ENCODE measurements at places on chromosomes 5 and 9. TPM values are rescaled to one million over a fixed set of nuclear protein-coding genes. Genes with fewer than 3 reads are reported as not detected.

GRCh38 chr5:162248107-162248713 lies 180.6 kb downstream of the GABRG2 start:
- no peak for DNase-seq

The IL5 gene
- total RNA-seq, result not detected

DNA sequence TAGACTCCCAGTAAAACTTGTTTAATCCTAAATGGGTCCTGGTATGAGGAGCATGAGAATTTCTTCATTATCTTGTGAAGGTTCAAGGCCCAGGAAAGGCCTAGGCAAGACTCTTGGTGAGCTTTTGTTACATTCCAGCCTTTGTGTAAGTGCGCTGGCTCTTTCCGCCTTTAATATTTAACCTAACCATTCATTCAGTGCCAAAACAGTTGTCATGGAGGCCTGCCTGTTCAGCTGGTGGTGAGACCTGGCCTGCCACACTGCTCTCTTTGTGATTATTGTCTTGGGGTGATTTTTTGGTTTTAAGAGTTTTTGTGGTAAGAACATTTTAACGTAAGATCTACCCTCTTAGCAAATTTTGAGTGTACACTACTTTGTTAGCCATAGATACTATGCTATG lies 127.5 kb upstream of the WWC1 start:
- no peak for DNase-seq

The PCDHGA7 gene
- total RNA-seq, result 1.5 TPM

The SLC1A3 gene
- 0.44 TPM for total RNA-seq

The SLC34A1 gene
- not detected for total RNA-seq

- DNase-seq, result no peak
Measured at GRCh38 chr9:69199769-69200470, 25.8 kb downstream of the TJP2 start.

DNA sequence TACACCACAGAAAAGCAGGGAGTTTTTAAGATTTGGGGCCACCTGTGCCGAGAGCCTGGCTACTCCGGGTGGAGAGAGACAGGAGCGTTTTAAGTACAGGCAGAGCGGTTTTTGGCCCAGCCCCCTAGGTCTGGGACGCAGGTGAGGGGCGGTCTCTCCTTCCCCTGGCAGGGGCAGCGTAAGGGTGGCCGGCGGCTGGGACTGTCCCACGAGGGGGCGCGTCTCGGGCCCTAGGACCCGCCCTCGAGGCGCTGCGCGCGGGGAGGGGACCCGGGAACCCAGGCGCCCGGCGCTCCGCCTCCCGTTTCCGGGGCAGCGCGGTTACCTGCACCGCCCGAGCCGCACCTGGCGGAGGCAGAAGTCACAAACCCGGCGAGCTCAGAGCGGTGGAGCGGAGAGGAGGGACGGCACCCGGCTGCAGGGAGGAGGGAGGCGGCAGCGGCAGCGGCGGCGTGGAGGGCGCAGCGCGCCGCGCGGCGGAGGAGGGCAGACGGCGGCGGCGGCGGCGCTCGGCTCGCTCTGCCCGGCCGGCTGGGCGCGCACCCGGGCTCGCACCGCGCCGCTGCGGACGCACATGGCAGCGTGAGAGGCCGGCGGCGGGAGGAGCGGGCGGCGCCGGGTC lies at the start of gene WWC1:
TSS of gene WWC1 (plus strand) at position 304 of the 622 bp plus-strand sequence. CDS start 508 bp downstream, outside the sequence.
- DNase-seq, result no peak

- peak; percentile 52 for DNase-seq
Measured at GRCh38 chr5:134649163-134649835, 714 bp downstream of the SEC24A start.

- no peak for DNase-seq
Measured at GRCh38 chr5:132099076-132099748, 25.6 kb downstream of the CSF2 start.

The IFNK gene
- total RNA-seq, result not detected

- no peak for DNase-seq
Measured at GRCh38 chr5:72372331-72372730, 52.2 kb downstream of the PTCD2 start.

DNA sequence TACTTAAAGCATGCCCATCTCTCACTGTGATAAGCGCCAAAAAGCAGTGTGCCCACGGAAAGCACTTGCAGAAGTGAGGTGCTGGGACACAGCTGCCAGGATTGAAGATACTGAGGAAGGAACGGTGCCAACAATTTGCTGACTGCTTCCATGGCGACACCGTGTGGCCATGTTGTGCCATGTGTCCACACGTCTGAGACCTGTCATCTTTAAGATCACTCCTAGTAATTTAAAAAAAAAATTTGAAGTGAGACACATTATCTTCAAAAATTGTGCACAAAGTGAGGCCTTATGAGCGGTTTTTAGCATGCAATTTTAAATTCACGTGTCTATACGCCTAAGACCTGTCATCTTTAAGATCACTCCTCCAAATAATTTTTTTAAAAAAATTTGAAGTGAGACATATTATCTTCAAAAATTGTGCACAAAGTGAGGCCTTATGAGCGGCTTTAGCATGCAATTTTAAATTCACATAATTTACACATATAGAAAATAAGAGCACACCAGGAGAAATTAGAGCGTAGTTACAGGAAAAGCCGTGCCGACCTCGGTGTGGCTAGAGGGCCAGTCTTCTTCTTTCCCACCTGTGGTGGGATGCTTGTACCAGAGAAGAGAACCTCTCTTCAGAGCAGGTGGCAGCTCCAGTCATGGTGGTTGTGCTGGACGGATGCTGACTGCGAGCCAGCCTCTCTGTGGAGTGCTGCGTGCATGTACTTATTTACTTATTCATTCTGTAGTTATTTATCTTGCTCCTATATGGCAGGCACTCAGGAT lies 21.4 kb upstream of the FLT4 start:
- DNase-seq, result peak; percentile 78

The KIF12 gene
- total RNA-seq, result 0.97 TPM

GRCh38 chr9:23743036-23743435 lies 83.0 kb downstream of the ELAVL2 start:
- DNase-seq, result no peak

GRCh38 chr5:104915226-104915625 lies 1352.6 kb upstream of the NUDT12 start:
- no peak for DNase-seq

The TMEM252 gene
- not detected for total RNA-seq

GRCh38 chr5:43192558-43193180 lies 644 bp downstream of the NIM1K start:
- DNase-seq, result no peak

- DNase-seq, result no peak
Measured at GRCh38 chr5:107607671-107608345, 62.9 kb downstream of the EFNA5 start.

- no peak for DNase-seq
Measured at GRCh38 chr5:155631116-155631515, 617.6 kb downstream of the KIF4B start.

- DNase-seq, result no peak
Measured at GRCh38 chr5:72788866-72789505, 27.5 kb upstream of the TNPO1 start.

The PCDHB5 gene
- total RNA-seq, result 0.28 TPM

- peak; percentile 64 for DNase-seq
Measured at GRCh38 chr5:154179846-154180710, 10.5 kb upstream of the GALNT10 start.

GRCh38 chr5:167485061-167485774 lies 806.2 kb upstream of the WWC1 start:
- no peak for DNase-seq

DNA sequence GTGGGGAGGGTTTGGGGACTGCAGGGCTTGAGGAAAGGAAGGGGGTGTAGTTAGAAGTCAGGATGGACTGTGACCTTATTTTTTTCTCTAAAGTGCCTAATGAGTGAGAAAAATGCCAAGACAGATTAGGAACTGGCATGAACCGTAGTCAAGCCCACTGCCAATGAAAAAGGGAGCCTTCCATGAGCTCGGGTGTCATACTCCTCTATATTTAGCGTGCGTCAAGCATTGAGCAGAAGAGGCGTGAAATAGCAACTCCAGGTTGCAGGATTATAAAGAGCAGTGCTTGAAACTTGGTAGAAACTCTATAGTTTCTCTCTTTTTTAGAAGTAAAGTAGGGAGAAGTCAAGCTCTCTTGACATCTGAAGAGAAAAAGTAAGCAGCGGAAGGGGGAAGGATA lies 1.8 kb downstream of the SGCD start:
- no peak for DNase-seq

- no peak for DNase-seq
Measured at GRCh38 chr5:135609981-135610380, 31.2 kb upstream of the CXCL14 start.

DNA sequence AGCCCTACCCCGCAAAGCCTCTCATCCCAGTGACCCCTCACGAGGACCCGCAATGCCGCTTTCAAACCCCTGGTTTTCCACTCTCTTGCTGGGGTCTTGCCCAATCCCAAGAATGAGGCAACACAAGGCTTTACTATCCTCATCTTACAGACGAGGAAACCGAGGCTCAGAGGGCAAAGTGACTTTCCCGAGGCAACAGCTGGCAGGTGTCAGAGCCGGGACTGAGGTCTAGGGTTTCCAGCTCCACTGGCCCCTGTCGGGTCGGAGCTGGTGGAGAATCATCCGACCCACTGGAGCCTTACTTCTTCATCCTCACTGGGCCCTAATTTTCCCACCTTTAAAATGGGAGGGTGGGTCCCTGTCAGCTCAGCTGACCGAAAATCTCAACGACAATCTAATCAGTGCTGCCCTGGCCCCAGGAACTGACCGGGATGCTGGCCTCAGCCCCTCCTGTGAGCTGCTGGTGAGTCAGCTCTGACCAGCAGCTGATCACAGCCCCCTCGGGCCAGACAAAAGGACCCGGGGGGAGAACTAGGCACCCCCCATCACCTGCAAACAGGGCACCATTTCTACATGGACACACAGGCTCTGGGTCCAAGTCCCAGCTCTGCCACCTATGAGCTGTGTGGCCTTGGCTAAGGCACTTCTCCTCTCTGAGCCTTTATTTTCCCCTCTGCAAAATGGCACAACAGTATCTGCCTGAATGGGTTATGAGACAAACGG lies 72.7 kb upstream of the STXBP1 start:
- peak; percentile 49 for DNase-seq

DNA sequence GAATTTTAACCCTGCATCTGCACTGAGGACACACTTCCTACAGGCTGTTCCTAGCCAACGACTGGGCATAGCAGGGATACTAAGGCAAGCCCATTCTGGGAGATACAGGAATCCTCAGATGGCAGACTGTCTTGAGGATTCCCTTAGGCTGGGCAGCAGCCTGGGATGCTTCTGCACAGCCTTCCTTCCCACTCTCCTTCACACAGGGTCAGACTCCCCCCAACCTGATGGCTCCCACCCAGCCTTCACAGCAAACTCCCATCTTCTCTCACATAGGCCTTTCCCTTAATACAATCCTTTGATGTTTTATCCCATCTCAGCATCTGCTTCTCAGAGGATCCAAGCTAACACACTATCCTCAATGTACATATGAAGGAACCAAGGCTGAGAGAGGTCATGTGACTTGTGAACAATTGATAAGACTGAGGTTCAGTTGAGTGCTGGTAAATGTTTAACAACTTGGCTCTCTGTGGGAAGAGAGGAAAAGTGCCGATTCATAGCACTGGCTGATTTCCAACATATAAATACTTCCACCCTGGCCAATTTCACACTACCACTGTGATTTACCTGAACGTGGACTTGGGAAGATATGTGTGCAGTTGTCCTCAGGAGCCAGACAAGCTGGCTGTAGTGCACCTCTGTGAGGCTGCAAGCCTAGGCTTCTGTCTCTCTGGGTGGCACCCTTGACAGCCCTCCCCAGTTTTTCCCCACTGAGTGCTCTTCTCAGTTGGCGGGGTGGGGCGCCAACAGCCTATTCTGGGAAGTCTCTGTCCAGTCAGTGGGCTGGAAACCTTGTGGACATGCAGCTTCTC lies 120.2 kb upstream of the TRIM32 start:
- DNase-seq, result no peak

The TMEM215 gene
- total RNA-seq, result not detected

GRCh38 chr5:178307267-178308045 lies 74.9 kb upstream of the PHYKPL start:
- DNase-seq, result no peak

The SPARC gene
- total RNA-seq, result 3,114 TPM

The GABRG2 gene
- total RNA-seq, result not detected

DNA sequence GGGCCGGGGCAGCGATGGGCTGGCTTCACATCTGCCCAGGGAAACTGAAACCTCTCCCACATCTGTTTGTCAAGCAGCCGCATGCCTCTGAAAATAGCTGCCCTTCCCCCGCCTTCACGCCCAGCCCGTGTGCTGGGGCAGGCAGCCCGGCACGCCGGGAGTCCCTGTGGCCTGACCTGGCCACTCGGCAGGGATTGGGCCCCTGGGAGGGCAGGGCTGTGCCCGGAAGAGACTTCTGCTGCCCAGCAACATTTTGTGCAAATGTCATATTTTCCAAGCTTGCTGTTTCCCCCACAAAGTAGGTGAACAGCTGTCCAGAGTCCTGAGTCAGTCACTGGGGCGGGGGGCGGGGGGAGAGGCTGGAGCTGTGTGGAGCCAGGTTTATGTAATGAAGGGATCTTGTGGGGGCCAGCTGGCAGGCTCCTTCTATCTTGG lies 8.2 kb downstream of the COL27A1 start:
- peak; percentile 25 for DNase-seq

- DNase-seq, result no peak
Measured at GRCh38 chr5:173819521-173819920, 68.6 kb upstream of the CPEB4 start.

DNA sequence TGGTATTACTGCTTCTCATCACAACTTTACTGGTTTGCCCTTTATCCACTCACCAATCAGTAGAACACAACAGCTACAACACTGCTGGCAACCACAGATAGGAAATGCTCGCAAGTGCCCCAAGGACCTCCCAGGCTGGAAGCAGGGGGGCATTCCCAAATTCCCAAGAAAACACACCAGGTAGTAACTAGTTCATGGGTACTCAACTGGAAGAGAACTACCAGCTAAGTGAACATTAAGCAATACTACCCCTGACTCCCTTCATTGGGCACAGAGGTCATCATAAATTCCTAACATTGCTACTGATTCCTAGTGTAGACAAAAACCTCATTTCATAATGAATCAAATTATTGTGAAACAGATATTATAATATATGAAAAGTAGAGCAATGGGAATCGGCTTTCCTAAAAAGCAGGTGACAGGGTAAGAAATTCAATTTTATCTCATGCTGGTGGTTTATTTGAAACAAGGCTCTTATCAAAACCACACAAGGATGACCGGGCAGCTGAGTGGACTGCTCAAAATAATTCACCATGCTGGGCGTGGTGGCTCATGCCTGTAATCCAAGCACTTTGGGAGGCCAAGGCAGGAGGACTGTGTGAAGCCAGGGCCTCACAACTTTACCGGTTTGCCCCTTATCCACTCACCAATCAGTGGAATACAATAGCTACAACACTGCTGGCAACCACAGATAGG lies 81.6 kb downstream of the TLE1 start:
- DNase-seq, result no peak

DNA sequence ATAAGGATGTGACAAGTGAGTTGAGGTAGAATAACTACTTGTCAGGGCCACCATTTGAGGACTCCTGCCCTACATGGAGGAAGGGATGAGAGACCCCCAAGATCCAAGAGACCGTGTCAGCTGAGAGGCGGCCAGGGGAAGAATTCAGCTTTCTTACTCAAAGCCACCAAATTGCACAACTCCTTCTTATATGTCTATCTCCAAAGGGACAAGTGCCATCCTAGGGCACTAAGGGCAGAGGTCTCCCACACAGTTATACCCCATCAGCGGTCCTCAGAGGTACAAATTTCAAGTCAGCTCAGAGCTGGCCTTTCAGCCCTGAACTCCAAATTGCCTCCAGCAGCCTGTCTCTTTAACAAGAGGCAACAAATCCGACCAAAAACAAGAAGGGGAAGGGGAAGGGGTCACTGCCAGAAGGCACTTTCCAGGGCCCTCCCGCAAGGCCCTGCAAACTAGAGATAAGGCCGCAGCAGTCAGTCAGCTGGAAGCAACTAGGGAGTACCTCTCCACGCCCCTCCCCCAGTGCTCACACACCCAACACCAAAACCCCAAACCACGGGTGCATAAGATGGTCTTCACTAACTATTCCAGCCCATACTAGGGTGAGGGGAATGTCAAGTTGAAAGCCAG lies 6.1 kb upstream of the STOML2 start:
- no peak for DNase-seq

Measured in endothelial cell of umbilical vein (primary cell).